Astrocyte (in vitro differentiated cells and primary cell): ENCODE measurements at places on chromosomes 3 and 15.
A peak's percentile ranks its signal among the peaks of the same experiment; 100 is the strongest.

GRCh38 chr15:62307551-62307950 lies 142.5 kb upstream of the C2CD4B start:
- peak; percentile 67 for DNase-seq

DNA sequence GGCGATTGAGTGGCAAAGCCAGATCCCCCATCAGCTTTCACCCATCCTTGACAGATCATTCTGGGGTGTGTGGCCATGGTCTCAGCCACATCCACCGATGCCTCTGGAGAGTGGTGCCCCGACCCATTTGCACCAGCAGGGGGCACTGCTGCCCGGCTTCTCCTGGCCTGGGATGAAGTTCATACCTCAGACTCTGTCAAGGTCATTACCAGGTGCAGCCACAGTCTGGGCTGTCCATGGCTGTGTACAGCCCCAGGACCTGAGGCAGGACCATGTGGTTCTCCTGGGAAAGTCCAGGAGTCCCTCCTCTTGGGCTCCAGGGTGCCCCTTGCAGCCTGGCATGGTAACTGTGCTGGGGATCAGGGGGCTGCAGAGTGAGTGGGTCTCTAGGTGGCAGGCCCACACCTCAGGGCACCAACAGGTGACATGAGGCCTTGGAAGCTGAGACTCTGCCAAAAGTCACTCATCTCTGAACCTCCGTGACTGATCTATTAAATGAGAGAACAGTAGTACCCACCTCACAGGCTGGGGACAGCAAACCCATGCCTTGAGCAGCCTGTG lies 67.2 kb downstream of the CACNA2D2 start:
- no peak for DNase-seq

GRCh38 chr3:113825090-113825489 lies 13.5 kb upstream of the GRAMD1C start:
- DNase-seq: no peak

- DNase-seq: no peak
Observed at GRCh38 chr3:195769551-195769950, 42.2 kb downstream of the MUC4 start.

DNA sequence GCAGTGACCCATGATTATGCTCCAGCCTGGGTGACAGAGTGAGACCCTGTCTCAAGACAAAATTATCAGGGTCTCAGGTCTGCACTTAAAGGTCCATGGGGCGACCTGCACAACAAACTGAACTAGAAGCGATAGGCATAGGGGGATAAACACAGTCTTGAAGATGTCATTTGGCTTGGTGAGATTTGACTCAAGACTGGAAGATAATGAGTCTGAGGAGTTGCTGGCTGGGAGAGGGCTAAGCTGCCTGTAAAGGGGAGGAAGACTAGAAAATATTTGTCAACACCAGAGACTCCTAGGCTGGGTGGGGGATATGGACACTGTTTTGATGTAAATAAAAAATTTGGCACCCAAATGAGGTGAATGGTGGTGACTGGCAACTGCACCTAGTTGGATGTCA lies 19.8 kb downstream of the GHRL start:
- DNase-seq: no peak

DNA sequence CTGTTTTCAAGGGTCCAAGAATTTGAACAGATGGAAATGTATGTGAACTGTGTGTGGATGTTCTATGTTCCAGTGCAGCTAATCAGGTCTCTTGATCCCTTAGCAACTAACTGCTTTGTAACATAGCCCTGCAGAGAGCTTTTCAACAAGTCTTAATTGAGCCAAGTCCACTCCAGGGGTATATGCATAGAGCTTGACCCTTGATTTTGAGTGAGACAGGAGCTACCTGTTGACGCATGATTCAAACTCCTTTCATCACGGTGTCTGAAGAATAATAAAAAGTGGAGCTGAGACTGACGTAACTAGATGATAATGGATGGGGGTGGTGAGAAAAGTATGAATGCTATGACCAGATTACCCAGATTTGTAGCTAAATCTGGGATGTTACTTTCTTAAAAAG lies 93.3 kb upstream of the CCDC54 start:
- peak; percentile 17 for DNase-seq

DNA sequence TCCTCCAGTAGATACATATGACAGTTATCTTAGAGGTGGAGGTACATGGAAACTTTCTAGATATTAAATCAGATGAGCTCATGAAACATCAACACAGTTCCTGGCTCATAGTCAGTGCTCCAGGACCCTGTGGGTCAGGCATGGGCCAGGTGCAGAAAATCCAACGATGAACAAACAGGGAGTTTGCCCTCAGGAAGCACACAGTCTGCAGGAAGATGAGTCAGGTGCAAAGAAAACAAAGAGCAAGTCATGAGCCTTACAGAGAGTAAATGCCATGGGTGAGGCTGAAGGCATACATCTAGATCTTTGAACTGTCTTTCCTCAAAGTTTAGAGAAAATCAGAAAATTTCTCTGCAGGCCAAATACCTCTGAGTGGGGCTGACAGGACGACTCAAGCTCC lies 184.2 kb upstream of the TPM1 start:
- no peak for DNase-seq

- DNase-seq: no peak
Observed at GRCh38 chr15:50126072-50126471, 7.0 kb upstream of the ATP8B4 start.

DNA sequence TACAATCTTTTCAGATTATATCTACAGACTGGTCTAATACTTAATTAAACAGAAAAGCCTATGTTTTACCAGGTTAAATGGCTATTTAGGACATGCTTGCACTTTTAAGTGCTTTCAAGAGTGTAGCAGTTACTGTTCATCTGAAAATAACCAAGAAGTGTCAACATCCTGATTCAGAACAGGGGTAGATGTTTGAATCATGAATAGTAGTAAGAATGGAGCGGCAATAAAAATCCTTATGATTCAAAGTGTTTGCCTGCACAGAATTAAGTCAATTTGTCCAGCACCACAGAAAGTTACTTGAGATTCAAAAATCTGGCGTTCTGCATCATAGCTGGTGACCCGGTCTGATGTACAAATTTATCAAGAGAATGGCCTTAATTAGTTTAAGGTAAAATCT lies 48.3 kb downstream of the GREM1 start:
- no peak for DNase-seq
